Urothelium cell line (cell line): ENCODE measurements at places on chromosomes 2 and 18.

- DNase-seq: no peak
These were observed 24.9 kb upstream of the LRRTM1 start for GRCh38 chr2:80329491-80329890.

DNA sequence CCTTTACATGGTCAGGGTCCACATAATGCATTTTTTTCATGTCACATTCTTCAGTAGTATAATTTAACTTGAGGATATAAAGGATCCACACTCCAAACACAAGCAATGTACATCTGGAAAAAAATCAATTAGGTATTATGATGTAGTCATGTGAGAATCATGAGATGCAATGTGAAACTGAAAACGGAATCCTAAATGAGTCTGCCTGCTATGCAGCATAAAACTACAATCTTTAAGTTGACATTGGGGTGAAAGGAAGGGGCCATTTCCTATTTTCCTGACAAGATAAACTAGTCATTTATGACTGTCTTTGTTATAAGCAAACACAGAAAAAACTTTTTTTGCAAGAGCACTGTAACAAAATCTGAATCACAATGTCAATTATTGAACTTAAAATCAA is 27.6 kb downstream of the ST3GAL5 start:
- no peak for DNase-seq

- DNase-seq: no peak
These were observed 1.4 kb downstream of the CAD start for GRCh38 chr2:27218614-27219013.

DNA sequence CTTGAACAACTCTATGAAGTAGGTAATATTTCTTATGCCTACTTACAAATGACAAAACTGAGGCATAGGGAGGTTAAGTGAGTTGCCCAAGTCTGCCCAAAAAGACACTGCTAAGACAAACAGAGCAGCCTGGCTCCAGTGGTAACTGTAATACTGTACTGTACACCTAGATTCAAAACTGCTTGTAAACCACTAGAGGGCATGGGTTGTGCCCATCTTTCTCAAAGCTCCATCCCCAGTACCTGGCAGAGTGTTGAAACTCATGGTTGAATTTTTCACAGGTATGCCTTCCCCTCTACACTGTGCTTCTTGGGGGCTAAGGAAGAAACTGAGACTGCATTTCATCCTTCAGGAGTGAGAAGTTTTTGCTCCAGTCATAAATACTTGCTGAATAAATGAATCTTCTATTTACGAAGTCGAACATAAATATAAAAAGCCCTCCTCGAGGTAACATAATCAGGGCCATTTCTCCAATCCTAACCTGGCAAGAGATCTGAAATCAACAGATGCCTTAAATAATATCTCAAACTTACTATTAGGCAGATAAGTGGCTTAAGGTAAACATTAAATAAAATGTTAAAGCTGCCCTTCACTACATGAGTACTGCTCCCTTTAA is 2.0 kb downstream of the PPP4R1 start:
- DNase-seq: peak; percentile 77

DNA sequence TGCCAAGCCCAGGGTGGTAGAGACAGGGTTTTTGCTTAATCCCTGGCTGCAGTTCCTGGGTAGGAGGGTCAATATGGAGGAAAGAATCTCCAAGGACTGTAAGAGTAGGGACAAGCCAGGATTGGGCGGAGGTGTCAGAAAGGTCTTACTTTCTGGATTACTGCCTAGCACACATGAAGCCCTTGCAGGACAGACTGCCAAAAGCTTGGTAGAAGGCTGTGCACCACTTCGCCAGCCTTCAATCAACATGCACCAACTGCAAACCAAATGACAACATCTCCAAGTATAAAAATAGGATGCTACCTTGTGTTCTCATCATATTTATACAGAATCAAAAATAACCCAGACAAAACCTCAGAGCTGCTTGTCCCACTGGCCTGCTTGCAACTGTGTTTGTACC is 3.7 kb downstream of the ZNF142 start:
- no peak for DNase-seq

DNA sequence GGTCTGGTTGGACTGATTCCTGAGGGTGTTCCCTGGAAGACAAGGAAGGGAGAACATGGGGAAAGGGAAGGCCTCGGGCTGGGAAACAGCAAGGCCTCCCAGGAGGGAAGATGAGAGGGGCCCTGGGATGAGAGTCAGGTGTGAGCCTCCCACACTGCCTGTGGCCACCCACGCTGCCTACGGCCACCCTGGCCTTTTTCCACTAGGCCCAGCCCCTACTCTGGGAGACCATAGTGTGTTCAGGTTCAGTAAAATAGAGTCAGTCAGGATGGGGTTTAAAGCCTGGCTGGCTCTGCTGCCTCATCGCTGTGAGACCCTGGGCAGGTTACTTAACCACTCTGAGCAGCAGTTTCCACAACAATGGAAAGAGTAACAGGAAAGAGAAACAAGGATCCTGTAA is 47.7 kb upstream of the MAL start:
- no peak for DNase-seq

GRCh38 chr2:160510617-160511016 is 17.0 kb upstream of the RBMS1 start:
- DNase-seq: no peak

- DNase-seq: no peak
These were observed 169.4 kb downstream of the RTP5 start for GRCh38 chr2:242038928-242039341.

GRCh38 chr2:136253288-136254004 is 135.5 kb upstream of the CXCR4 start:
- no peak for DNase-seq

- DNase-seq: no peak
These were observed 175.4 kb upstream of the ATP5MC3 start for GRCh38 chr2:175356901-175357300.

GRCh38 chr2:74849228-74849892 is 15.4 kb downstream of the HK2 start:
- DNase-seq: no peak

- no peak for DNase-seq
These were observed 5.7 kb downstream of the MCM6 start for GRCh38 chr2:135870571-135870970.

- no peak for DNase-seq
These were observed 57.2 kb downstream of the SOX11 start for GRCh38 chr2:5749347-5749746.

GRCh38 chr2:216858312-216858711 is 1.6 kb downstream of the TNP1 start:
- DNase-seq: no peak

DNA sequence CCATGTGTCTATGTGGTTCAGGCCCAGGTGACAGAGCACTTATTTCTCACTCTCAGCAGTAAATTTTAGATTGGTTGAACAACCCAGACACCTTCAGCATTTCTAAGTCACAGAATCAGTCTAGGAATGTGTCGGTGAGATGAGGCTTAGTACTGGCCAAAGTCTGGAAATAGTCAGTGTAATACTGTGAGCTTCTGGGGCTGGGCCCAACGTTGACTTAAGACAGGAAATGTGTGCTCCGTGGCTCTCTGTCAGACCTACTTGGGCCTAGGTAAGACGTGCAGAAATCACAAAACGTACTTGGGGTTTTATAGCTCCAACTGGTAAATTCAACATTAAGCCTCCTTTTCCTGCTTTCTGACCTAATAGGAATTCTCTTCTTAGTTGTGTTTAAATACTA is 160.3 kb upstream of the COL3A1 start:
- DNase-seq: no peak

DNA sequence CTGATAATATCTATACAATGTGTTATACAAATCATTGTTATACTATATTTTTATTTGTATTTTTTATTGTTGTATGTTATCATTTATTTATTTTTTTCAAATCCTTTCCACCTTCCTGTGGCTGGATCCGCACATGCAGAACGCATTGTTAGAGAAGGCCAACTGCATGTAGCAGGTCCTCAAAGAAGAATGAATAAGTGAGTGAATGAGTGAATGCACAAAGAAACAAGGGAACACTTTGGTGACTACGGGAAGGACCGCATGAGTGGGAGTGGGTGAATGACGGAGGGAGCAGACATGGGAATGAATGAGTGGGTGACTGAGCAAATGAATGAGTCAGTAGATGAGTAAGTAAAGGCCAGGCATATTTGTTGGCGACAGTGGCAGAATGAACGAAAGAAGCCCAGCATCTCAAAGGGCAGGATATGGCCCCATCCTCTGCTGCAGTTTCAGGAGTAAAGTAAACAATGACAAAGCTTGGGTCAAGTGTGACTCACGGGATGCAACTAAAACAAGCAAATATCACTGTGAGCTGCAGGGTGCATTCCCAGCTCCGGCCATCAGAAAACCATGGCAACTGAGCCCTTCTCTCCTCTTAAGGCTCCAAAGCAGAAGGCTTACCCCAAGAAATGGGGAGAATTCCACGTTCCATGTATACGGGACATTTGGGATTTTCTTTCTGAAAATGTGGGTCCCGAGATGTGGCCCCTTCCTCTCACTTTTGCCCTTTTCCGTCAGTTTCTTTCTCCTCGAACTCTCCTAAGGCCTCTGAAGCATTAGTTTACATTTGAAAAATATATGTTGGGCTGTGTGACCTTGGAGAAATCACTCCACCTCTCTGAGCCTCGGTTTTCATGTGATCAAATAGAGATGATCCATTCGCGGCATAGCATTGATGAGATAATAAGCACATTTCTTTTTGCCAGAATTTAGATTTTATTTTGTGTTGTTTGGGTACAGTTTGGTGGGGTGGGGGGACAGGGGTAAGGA is 24.5 kb downstream of the KCNF1 start:
- DNase-seq: peak; percentile 96

GRCh38 chr2:31101701-31102100 is 36.5 kb downstream of the GALNT14 start:
- no peak for DNase-seq

DNA sequence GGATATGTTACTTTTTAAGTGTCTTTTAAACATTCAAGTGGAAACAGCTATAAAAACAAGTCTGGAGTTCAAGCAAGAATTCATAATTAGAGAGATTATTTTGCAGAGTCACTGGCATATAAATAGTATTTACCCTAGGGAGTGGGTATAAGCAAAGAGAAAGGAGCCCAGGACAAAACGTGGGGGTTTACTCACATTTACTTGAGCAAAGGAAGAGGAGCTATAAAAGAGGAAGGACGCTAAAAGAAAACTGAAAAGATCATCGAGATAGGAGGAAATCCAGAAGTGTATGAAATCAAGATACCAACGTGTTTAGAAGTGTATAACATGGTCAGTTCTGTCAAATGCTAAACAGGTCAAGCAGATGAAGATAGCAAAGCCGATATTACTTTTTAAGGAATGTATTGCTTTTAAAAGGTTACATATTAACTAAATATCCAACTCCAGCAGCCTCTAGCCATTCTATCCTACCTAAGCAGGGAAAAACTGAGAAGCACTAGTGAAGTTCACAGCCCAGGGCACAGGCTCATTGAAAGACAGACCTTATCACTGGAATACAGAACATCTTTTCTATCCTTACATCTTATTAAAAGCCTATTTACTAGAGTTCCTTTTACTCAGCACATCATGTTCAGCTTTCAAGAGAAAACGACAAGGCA is 8.6 kb downstream of the KANSL1L start:
- DNase-seq: no peak

- DNase-seq: no peak
These were observed 516.3 kb upstream of the FSIP2 start for GRCh38 chr2:185222311-185222710.

GRCh38 chr2:180715044-180715443 is 265.4 kb upstream of the UBE2E3 start:
- DNase-seq: no peak

DNA sequence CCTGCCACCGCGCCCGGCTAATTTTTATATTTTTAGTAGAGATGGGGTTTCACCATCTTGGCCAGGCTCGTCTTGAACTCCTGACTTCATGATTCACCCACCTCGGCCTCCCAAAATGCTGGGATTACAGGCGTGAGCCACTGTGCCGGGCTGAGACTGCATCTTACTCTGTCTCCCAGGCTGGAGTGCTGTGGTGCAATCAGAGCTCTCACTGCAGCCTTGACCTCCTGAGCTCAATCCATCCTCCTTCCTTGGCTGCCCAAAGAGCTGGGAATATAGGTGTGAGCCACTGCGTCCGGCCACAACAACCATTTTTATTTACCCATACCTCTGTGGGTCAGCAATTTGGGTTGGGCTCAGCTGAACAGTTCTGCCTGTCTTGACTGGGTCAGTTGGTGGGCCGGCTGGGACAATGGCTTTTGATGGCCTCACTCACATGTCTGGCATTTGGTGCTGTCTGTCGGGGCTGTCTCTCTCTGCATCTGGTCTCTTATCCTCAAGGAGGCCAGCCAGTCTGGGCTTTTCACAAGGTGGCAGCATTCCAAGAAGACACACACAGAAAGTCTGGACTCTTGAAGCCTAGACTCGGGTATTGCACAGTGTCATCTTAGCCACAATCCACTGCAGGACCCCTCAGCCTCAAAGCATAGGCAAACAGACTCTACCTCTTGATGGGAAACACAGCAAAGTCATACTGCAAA is 116.8 kb upstream of the GATA6 start:
- no peak for DNase-seq

DNA sequence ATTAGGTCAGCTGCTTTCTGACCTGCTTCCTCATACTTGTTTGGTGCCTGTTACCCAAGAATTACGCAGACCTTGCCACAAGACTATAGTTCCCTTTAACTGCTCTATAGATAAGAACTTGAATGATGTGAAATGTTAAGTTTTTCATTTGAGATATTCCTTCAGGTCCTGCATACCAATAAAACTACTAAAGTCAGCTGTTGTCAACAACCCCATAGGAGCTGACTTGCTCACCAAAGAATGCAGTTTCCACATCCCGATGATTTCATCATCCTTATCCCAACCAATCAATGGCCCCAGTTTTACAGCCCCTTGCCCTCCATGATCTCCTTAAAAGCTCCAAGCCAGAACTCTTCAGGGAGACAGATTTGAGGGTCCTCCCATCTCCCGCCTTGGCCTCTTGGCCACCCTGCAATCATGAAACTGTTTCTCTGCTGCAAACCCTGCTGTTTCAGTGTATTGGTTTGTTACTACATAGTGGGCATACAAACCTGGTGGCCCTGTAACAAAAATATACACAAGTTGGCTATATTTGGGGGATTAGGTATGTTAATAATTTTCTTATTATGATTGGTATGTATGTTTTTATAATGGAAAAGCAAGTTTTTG is 396.3 kb upstream of the CHST9 start:
- no peak for DNase-seq

DNA sequence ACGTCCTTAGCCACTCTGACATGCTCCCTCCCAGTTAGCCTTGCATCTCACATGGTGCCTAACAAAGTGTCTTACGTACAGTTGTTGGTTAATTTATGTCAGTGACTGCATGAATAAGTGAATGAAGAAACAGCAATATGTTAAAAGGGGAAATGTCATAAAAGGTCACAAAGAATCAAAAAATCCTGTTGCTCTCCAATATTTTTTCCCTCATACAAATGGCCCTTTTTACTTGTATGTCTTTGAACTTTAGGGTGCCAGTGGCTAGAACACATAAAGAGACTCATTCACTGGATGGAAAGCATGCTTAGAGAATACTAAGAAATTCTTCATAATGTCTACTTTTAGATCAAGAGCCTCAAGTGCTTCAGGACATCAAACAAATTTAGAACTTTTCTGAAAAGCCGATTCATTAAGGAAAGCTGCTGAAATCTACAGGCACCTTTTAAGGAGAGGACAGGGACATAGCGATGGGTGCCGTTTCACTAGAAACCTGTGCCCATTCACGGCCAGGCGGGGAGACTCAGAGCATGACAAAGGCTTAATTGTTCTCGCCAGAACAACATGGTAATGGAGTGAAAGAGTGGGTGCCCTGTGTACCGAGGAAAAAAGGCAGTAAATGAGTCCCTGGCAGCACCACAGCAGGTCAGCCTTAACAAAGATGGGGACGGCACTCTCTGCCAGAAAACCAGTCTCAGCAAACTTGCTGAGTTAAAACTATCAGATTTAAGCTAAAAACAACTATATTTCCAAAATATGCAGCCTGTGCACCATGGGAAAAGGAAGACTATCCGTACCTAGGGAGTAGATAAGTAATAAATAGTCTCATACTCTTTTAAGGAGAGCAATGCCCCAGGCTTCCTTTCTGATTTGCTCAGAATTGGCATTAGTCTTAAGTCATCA is 71.6 kb upstream of the SPTBN1 start:
- DNase-seq: peak; percentile 13
